ENCODE measurements at places on chromosomes 5 and 9. TPM values are rescaled to one million over a fixed set of nuclear protein-coding genes. Genes with fewer than 3 reads are reported as not detected.

Gene PRELID2
- 12.2 TPM for total RNA-seq

Gene PRR7
- total RNA-seq, result 2.1 TPM

Gene MAN2A1
- total RNA-seq, result 9.2 TPM

Gene OR1N2
- total RNA-seq, result not detected

Gene STOM
- 165 TPM for total RNA-seq

Gene MEGF10
- total RNA-seq, result 0.47 TPM

Gene CDC20B
- total RNA-seq, result not detected

- no peak overlapping the region for H3K4me3 ChIP-seq
- H3K27me3 ChIP-seq, result no peaks in the 10 kb centered on the region
- peaks cover 100% of the 10 kb centered on the region for H3K36me3 ChIP-seq
- no peak overlapping the region for H3K27ac ChIP-seq
- no peak for DNase-seq
- H3K4me1 ChIP-seq, result no peaks in the 10 kb centered on the region
Measured at GRCh38 chr9:135815413-135815812, 91.9 kb downstream of the CAMSAP1 start.

- H3K27me3 ChIP-seq, result no peaks in the 10 kb centered on the region
- H3K4me3 ChIP-seq, result no peak overlapping the region
- DNase-seq, result no peak
- H3K36me3 ChIP-seq, result no peaks in the 10 kb centered on the region
- H3K27ac ChIP-seq, result no peak overlapping the region
- H3K4me1 ChIP-seq, result no peaks in the 10 kb centered on the region
Measured at GRCh38 chr5:83931969-83932368, 211.3 kb upstream of the HAPLN1 start.

GRCh38 chr5:18712936-18713485 lies 1078.8 kb downstream of the TAF11L14 start:
- H3K4me1 ChIP-seq, result no peaks in the 10 kb centered on the region
- no peak overlapping the region for H3K4me3 ChIP-seq
- no peak for DNase-seq

GRCh38 chr5:23482642-23483041 lies 24.8 kb upstream of the PRDM9 start:
- no peak overlapping the region for H3K4me3 ChIP-seq
- no peaks in the 10 kb centered on the region for H3K4me1 ChIP-seq
- H3K36me3 ChIP-seq, result no peaks in the 10 kb centered on the region
- H3K27me3 ChIP-seq, result no peaks in the 10 kb centered on the region

DNA sequence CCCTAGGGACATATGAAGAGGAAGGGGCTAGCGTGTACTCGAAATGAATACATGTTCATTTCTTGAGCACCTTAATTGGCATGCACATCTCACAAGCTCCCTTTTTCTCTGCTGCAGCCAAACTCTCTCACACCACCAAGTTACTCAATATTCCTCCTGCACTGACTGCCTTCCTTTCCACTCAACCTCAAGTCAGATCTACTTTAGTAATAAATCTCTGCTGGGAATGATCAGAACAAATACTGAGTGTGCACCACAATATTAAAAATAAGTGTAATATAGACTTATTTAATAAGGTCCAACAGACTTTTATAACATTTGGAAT lies 995.8 kb upstream of the WWC1 start:
- H3K4me3 ChIP-seq, result no peak overlapping the region
- no peaks in the 10 kb centered on the region for H3K36me3 ChIP-seq
- H3K4me1 ChIP-seq, result no peaks in the 10 kb centered on the region
- no peak overlapping the region for H3K27ac ChIP-seq
- no peaks in the 10 kb centered on the region for H3K27me3 ChIP-seq

GRCh38 chr5:1020452-1020961 lies 11.9 kb downstream of the NKD2 start:
- H3K27me3 ChIP-seq, result no peaks in the 10 kb centered on the region
- DNase-seq, result peak; percentile 11
- no peaks in the 10 kb centered on the region for H3K36me3 ChIP-seq
- H3K4me3 ChIP-seq, result no peak overlapping the region

DNA sequence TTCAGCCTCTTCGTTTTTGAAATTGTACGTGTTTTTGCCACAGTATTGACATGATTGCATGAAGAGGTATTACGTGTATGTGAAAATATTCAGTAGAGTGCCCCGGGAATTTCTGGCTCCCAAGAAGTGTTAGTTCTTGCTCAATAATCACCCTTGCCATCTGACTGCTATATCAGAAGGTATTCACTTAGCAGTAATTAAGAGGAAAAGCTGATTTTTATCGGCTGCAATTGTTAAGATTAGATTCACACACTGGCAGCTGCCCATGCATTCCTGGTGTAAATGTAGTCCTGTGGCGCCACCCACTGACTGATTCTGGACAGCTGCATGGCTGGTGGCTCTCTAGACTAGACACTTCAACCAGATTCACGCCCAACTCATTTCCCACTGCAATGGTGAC lies 440.1 kb upstream of the ADAMTS16 start:
- peaks cover 8% of the 10 kb centered on the region for H3K27me3 ChIP-seq
- peak; percentile 24 for DNase-seq
- no peak overlapping the region for H3K4me3 ChIP-seq
- no peaks in the 10 kb centered on the region for H3K4me1 ChIP-seq
- no peaks in the 10 kb centered on the region for H3K36me3 ChIP-seq
- no peak overlapping the region for H3K27ac ChIP-seq

DNA sequence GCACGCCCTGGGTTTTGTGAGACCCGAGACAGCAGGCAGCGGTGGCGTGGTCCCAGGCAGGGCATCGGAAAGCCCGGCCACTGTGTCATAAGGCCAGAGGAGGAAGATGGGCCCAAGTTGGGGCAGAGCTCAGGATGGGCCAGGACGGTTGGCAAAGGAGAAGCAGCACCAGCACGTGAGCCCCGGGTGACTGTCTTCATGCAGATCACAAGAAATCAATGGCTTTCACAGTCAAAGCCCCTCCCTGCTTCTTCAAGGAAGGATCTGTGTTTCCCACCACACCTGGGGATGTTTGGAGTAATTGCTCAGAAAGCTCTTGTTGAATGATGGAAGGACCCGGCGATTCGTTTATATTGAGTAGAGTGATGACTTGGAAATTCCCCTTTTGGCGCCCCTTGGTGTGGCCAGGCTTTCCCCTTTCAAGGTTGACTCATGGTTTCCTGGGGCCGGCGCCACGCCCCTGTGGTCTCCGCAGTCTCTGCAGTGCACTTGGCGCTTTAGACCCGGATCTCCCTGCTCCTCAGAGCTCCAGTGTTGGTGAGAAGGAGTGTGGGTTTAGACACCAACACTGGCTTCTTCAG lies 52.1 kb downstream of the IL31RA start:
- no peaks in the 10 kb centered on the region for H3K27me3 ChIP-seq
- no peak overlapping the region for H3K27ac ChIP-seq
- H3K4me3 ChIP-seq, result no peak overlapping the region
- DNase-seq, result no peak
- no peaks in the 10 kb centered on the region for H3K36me3 ChIP-seq

DNA sequence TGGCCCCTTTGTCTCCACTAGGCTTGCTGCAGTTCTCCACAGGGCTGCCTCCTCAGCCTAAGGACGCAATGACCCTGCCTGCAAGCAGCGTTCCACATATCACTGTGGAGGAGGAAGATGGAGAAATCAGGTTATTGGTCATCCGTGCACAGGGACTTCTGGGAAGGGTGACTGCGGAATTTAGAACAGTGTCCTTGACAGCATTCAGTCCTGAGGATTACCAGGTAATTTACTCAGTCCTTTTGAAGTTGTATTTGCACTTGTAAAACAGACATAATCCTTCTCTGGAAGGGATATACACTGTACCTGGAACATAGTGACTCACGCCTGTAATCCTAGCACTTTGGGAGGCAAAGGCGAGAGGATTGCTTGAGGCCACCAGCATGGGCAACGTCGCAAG lies 116.6 kb downstream of the ADGRV1 start:
- DNase-seq, result no peak
- no peak overlapping the region for H3K27ac ChIP-seq
- H3K4me1 ChIP-seq, result no peaks in the 10 kb centered on the region
- H3K27me3 ChIP-seq, result no peaks in the 10 kb centered on the region
- no peak overlapping the region for H3K4me3 ChIP-seq

GRCh38 chr9:21096172-21096900 lies 18.6 kb upstream of the IFNB1 start:
- peaks cover 18% of the 10 kb centered on the region for H3K4me1 ChIP-seq
- no peaks in the 10 kb centered on the region for H3K36me3 ChIP-seq
- peak overlapping the region; percentile 56 for H3K4me3 ChIP-seq
- no peaks in the 10 kb centered on the region for H3K27me3 ChIP-seq

- peaks cover 13% of the 10 kb centered on the region for H3K4me1 ChIP-seq
- no peak overlapping the region for H3K4me3 ChIP-seq
- no peak for DNase-seq
- no peaks in the 10 kb centered on the region for H3K36me3 ChIP-seq
- no peaks in the 10 kb centered on the region for H3K27me3 ChIP-seq
Measured at GRCh38 chr9:94843134-94843533, 116.6 kb downstream of the AOPEP start.

- H3K27ac ChIP-seq, result no peak overlapping the region
- no peak overlapping the region for H3K4me3 ChIP-seq
- peaks cover 23% of the 10 kb centered on the region for H3K4me1 ChIP-seq
- no peaks in the 10 kb centered on the region for H3K27me3 ChIP-seq
- no peak for DNase-seq
Measured at GRCh38 chr5:50715001-50715400, 48.6 kb downstream of the PARP8 start.

DNA sequence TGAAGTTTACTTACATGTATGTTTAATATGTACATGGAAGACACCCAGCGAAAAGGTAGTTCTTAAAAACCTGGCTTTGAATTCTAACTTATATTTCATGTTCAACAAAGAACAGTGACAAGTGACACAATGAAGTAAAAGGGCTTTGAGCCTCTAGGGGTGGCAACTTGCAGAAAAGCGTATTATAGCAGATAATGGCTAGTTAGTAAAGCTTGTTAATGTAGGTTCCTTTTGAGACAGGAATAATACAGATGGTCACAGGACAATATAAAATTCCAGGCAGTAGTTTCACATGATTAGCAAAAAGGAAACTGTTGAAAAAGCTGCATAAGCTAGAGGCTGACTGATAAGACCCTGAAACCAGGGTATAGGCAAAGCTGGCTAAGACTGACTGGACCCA lies 132.4 kb upstream of the FTMT start:
- no peaks in the 10 kb centered on the region for H3K36me3 ChIP-seq
- no peak overlapping the region for H3K4me3 ChIP-seq

DNA sequence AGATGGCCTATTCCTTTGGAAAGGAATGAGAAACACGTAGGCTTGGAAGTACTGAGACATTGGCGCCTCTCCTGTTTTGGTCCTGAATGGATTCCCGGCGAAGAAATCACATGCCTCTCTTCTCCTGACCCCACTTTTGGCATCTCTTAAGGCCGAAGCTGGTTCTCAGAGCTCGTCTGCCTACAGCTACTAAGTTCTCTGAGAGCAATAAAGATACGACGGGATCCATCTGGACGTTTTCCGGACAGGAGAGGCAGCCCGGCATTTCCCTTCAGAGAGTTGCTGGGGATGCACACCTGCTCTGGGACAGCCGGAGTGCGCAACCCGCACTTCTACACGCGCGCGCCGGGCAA lies 336.8 kb upstream of the PUM3 start:
- no peak for DNase-seq
- peak overlapping the region; percentile 47 for H3K4me3 ChIP-seq
- H3K27me3 ChIP-seq, result peaks cover 81% of the 10 kb centered on the region
- H3K36me3 ChIP-seq, result no peaks in the 10 kb centered on the region

DNA sequence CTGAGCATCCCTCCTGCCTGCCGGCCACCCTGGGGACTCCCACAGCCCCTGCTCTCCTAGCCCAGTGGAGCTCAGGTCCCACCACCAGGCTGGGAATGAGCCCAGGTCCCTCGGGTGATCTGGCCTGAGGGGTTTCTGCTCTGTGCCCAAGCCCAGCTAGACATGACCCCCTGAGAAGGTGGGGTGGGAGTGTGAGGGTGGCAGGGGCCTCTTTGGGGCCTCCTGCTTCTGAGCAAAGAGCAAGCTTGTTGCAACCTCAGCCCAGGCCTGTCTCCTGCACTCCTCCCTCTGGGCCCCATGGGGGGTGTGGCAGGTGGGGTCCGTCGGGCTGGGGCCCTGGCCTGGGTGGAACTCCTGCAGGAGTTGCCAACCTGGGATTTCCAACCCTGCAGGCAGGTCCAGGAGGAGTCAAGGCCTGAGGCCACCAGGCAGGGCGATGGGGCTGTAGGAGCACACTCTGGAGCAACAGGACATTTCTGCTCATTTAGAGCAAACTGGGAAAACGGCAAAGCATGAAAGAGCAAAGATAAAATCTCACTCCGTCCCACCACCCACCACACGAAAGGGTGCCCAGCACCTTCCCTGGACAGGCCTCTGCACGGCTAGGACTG lies 11.4 kb upstream of the NRARP start:
- peaks cover 40% of the 10 kb centered on the region for H3K4me1 ChIP-seq
- H3K27ac ChIP-seq, result peak overlapping the region; percentile 86

GRCh38 chr5:34522599-34523386 lies 133.3 kb upstream of the RAI14 start:
- no peaks in the 10 kb centered on the region for H3K27me3 ChIP-seq
- H3K36me3 ChIP-seq, result no peaks in the 10 kb centered on the region
- DNase-seq, result peak; percentile 37
- H3K4me1 ChIP-seq, result no peaks in the 10 kb centered on the region
- no peak overlapping the region for H3K4me3 ChIP-seq

DNA sequence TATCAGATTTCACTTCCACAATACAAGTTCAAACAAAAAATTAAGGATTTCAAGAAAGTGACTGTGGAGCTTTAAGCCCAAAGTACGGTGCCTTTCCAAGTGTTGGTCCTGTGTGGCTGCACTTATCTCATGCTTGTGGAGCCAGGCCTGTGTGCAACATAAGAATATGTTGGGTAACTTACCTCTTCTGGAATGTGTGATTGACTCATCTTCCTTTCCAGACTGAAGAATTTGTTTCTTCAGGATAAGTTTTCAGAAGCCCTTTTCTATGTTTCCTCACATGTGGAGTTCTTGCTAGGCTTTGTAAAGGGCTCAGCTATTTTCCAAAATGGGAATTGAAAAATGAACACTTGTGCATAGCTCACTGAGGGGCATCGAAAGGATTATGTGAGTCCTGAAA lies 485.1 kb upstream of the PAPPA start:
- H3K4me3 ChIP-seq, result no peak overlapping the region
- H3K4me1 ChIP-seq, result no peaks in the 10 kb centered on the region
- H3K27ac ChIP-seq, result no peak overlapping the region
- H3K27me3 ChIP-seq, result no peaks in the 10 kb centered on the region
- DNase-seq, result no peak

GRCh38 chr9:4798281-4799032 lies 5.7 kb downstream of the RCL1 start:
- no peaks in the 10 kb centered on the region for H3K27me3 ChIP-seq
- peak overlapping the region; percentile 45 for H3K27ac ChIP-seq
- no peak for DNase-seq
- peaks cover 41% of the 10 kb centered on the region for H3K4me1 ChIP-seq

DNA sequence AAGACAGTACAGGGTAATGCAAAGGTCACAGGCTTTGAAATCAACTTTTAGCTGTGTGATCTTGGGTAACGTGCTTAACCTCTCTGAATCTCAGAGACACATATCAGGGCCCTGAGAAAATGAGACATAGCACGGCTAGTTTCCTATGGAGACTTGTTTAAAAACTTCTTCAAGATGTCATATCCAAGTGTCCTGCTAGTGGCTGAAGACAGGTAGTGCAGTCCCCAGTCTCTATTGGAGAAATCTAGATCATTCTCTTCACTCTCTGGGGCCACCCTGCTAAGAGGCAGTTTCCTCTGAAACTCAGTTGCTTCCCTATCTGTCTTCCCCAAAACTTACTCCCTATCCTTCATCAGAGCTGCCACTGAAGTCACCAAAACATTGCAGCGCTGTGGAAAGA lies 30.3 kb upstream of the GRXCR2 start:
- H3K27me3 ChIP-seq, result no peaks in the 10 kb centered on the region
- no peaks in the 10 kb centered on the region for H3K36me3 ChIP-seq
- no peaks in the 10 kb centered on the region for H3K4me1 ChIP-seq
- DNase-seq, result no peak
- H3K27ac ChIP-seq, result no peak overlapping the region

- DNase-seq, result no peak
- H3K4me1 ChIP-seq, result no peaks in the 10 kb centered on the region
- H3K27me3 ChIP-seq, result no peaks in the 10 kb centered on the region
- no peak overlapping the region for H3K27ac ChIP-seq
Measured at GRCh38 chr9:104456831-104457230, 47.2 kb upstream of the OR13F1 start.
